Right cardiac atrium (tissue), 5 donors: ENCODE measurements at places on chromosomes 3 and 15.
A peak's percentile ranks its signal among the peaks of the same experiment; 100 is the strongest.

- no peak for DNase-seq
Observed at GRCh38 chr3:196782511-196782910, 42.9 kb downstream of the PAK2 start.

- no peak for DNase-seq
Observed at GRCh38 chr3:35707904-35708303, 68.6 kb downstream of the ARPP21 start.

DNA sequence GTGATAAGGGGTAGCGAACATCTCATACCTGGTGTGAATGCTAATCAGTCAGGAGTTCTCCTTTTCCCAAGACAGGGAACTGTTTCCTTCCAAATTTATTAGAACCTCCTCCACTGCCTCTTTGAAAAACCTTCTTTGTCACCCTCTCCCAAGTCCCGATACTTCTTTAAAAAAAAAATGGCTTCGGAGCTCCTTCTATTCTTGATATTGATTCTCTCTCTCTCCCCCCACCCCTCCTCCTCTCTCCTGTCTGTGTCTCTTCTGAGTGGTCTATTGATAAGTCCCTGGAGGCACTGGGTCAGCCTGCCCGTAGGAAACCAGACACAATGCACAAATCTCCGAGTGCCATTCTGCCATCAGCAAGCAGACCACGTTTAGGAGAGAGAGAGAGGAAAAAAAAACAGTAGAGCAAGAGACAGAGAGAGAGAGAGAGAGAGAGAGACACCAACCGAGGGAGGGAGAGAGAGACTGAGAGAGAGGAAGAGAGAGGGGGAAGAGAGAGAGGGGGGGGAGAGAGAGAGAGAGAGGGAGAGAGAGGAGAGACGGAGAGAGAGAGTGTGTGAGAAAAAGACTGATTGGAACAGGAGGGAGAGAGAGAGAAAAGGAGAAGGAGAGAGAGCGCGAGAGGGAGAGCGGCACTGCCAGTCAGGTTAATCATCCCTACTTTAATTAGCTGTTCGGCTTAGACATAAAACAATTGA lies 160.9 kb downstream of the TIGIT start:
- DNase-seq, result peak; percentile 35

GRCh38 chr3:30980993-30981392 lies 86.5 kb upstream of the GADL1 start:
- DNase-seq, result no peak

DNA sequence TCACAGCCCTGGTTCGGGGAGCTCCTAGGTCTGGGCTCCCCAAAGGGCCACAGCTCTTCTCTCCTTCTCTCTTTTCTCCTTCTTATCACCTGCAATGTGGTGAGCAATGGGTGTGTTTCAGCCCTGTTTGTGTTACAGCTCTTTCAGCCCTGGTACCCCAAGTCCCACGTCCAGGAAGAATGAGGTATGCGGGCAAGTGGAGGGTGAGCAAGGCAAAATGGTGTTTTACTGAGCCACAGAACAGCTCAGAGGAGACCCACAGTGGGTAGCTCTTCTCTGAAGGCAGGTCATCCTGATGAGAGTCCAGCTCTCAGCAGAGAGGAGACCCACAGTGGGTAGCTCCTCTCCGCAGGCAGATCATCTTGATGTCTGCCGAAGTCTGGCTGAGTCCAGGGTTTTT lies 86.8 kb downstream of the BFSP2 start:
- DNase-seq, result no peak

GRCh38 chr3:18194431-18194830 lies 230.7 kb downstream of the SATB1 start:
- DNase-seq, result no peak

DNA sequence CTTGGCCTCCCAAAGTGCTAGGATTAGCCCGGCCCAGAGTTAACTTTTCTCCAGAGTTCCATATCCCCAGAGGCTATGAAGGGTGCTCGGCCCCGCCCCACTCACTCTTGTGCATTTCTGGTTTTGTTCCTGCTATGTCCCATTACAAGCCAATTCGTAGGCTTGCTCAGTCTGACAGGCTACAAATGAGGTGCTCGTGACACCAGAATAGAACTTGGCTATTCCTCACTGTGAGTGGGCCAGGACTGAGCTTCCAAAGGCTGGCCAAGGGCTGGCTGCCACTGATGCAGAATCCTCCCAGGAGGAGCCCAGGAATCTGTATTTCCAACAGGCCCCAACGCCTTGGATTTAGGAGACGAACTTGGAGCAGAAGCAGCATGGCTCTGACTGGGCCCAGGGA lies 282.7 kb upstream of the C2CD4B start:
- no peak for DNase-seq
